ENCODE measurements at places on chromosomes 7 and 10.

DNA sequence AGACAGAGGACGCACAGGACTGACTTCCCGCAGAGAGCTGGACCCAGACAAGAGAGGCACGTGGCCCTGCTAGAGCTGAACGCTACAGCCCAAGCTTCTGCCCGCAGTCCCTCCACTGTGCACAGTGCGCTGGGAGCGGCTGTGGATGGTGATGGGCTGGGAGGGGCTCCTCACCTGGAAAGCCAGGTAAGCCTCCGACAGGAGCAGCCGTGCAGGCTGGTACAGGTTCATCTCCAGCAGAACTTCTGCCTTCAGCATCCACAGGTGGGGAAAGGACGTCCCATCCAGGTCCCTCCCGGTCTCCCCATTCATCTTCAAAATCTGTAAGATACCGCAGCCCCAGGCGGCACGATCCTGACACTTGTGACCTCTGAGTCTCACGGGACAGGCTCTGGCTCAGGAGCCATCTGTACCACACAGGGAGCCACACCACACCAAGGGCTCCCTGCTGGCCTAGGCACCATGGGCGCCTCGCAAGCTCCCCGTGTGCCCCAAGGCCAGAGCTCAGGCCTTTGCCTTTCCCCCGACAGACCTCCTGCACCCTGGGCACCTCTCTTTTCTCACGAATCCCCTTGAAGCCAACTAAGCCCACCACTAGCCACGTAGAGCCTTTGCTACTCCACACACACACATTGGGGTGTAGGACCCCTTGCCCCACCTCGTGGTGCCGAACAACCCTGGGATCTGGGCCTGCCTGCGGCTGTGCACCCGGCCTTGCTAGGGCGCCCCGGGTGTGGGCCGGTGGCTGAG lies 76.3 kb downstream of the CFAP46 start:
- no peak for DNase-seq

- DNase-seq: no peak
Observed at GRCh38 chr7:66152371-66153191, 37.9 kb downstream of the CRCP start.

GRCh38 chr10:14758994-14759664 lies 15.6 kb downstream of the FAM107B start:
- DNase-seq: peak; percentile 17

- no peak for DNase-seq
Observed at GRCh38 chr10:50874723-50875122, 10.7 kb downstream of the A1CF start.

DNA sequence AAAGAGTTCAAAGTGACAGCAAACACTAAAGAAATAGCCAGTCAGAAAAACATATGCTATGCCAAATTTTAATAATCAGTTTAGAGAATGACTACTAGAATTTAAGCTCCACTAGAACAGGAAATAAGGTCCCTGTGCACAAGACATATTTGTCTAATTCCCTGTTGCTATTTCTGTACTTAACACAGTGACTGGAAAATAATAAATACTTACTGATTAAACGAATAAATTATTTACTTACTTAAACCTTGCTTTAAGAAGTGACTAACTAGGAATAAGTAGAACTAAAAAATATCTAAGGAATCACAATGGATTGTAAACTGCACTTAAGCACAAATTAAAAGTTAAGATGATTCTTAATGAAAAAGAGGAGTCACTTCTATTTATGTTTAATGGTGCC lies 22.3 kb downstream of the NPS start:
- no peak for DNase-seq

GRCh38 chr10:17201794-17202116 lies 283 bp upstream of the TRDMT1 start:
- no peak for DNase-seq

- DNase-seq: no peak
Observed at GRCh38 chr10:85315657-85316056, 987.3 kb downstream of the CCSER2 start.

All from CD4-positive, alpha-beta T cell treated with Interleukin-4 for 4 hours (primary cell).